ENCODE measurements at places on chromosomes 12 and 14.
A peak's percentile ranks its signal among the peaks of the same experiment; 100 is the strongest.

DNA sequence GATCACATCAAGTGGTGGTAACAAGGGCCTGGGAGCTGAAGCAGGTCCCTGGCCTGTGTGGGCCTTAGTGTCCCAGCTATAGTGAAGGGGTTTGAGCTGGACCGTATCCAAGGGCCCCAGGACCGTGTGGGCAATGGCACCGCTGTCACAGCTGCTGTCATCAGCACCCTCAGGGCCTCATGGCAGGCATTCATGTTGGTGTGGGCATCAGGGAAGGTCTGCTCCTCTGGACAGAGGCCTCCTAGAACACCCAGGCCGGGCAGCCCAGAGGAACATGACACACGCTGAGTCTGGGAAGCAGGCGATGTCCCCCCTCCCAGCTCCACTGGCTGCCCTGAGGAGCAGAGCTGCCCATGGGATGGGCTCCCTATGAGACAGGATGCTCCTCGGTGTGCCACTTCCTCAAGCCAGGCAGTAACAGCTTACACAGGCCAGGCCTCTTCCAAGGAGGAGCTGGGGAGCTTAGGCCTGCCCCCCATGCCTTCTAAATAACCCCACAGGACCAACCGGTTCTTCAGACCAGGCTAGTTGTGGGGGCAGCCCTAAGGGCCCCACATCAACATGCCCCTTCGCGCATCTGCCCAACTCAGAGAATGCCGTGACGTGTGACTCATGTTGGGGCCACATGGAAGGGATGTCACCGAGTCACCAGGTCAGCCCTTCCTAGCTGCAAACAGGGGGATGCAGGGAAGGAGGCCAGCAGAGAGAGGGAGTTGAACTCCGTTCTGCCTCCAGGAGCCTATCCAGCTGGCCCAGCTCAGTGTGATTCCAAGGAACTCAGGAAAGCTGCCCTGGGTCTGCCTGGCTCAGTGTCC is 80.4 kb downstream of the PITPNM2 start:
- DNase-seq: no peak

GRCh38 chr12:120006258-120006975 is 17.4 kb downstream of the BICDL1 start:
- DNase-seq: no peak

GRCh38 chr12:91620992-91621391 is 438.4 kb upstream of the DCN start:
- no peak for DNase-seq

DNA sequence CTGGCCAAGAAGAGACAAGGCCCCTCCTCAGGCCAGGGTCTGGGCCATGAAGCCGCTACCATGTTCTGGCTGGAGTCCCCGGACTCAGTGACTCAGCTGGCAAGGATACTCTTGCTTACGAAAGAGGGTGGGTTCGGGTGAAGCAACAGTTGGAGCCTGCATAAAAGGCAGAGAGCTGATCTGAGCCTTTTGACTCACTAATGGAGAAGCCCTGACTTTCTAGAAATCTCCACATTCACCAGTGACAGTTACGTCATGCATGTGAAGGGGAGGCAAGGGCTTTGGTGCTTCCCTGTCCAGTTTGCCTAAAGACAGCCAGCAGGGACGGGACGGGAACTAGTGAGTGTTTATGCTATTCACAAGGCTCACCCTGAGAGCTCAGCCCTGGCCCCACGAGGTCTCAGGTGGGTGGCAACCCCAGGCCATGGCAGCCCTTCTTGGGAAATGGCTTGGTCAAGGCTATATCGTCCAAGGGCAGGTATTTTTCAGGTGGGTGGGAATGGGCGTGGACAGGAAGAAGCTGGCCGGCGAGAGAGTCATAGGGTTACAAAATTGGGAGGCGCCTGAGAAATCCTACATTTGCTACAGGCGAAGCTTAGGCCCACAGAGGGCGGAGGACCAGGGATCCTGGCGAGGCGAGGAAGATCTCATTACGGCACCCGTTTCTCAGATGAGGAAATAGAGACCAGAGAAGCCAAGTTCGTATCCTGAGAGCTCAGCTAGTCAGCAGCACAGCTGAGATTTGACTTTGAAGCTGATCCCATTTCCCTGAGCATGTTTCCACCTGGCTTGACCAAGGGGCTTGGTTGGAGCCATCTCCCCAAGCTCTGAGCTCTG is 314.6 kb downstream of the BCL11B start:
- DNase-seq: no peak

DNA sequence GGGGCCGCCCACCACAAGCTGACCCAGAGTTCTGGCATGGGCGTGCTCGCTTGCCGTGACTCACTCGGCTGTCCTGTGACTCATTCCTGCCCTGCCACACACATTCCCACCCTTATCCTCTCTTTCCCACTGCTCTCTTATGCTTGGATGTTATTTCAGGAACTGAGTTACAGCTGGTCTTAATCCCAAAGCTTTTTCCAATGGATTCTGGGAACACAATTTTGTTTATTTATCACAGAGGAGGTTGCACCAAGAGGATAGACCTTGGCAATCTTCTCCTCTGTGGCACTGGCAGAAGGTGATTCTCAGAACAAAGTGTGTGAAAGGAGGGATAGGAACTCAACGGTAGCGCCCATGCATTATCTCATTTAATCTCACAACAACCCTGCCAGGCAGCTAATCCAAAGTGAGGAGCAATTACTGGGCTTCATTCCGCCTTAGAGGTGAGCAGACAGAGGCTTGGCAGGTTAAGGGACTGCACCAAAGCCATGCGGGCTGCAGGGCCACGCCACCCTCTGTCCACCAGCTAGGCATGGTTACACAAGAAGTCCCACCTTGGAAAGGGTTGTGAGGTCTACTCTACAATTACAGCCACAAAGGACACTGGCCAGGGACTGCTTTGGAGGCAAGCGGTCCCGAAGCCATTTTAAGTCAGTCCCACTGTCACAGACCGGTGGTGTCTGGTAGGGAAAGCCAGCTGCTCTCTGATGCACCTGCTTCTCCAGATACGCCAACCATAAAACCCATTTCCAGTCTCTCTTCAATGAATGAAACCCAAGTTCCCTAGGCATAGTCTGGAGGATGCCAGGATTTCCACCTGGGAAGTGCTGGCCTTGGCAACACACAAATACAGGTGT is 32.9 kb downstream of the SYNE3 start:
- no peak for DNase-seq

DNA sequence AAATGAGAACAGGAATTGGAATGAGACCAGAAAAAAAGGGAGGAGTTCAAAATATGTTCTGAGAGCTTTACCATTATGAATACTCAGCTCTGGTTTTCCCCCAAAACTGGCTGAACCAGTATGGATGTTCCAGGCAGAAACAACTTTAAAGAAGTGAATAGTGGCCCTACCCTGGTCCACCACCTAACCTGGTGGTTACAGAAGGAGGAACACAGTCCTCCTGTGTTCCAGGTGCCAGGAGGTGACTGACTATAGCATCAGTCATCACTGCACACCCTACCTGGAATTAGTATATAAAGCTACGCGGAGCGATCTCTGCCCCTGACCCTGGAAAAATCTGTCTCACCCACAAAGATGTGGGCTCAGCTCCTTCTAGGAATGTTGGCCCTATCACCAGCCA is at the start of gene A2ML1:
Gene A2ML1, plus strand, starts transcription at position 324 of the 400 bp plus-strand sequence. Its CDS starts 31 bp downstream, at position 355.
- no peak for DNase-seq

- no peak for DNase-seq
Observed at GRCh38 chr14:81222691-81223090, 1.9 kb upstream of the GTF2A1 start.

GRCh38 chr14:101582294-101582693 is 21.0 kb downstream of the DIO3 start:
- no peak for DNase-seq

GRCh38 chr12:94909663-94910062 is 93.8 kb downstream of the NDUFA12 start:
- no peak for DNase-seq

GRCh38 chr14:43687921-43688320 is 819.2 kb downstream of the FSCB start:
- DNase-seq: no peak

DNA sequence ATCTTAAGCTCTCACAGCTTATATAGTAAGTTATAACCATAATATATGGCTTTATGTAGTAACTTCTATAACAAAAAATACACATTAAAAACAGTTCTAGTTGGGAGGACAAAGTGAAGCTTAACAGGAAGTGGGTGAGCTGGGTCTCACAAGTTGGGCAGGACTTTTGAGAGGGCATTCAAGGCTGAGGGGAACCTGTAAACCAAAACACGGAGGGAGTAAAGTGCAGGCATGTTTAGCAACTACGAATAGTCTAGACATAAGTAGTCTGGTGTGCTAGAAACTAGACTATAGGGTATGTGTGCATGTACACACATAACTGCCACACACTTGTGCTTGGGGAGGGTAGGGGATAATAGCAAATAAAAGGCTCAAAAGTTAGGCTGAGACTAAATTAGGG is 14.2 kb upstream of the NEK9 start:
- no peak for DNase-seq

GRCh38 chr12:115044073-115044472 is 360.1 kb upstream of the TBX3 start:
- DNase-seq: no peak

DNA sequence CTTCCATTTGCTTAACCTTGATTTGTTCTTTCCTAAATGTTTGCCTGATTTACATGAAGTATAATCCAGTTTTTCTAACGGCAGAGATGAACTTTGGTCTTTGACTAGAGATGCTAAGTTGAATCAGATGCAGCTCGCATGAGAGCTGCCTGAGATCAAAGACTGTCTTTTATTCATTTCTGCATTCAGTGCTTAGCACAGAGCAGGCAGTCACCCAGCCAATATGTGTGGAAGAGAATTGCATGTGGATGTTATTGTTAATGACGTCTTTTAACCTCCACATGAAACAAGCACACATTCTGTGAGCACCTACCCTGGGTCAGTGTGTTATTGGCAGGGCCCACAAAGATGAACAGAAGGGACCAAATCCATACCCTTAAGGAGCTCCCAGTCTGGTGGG is 99.2 kb downstream of the SLC5A8 start:
- DNase-seq: no peak

DNA sequence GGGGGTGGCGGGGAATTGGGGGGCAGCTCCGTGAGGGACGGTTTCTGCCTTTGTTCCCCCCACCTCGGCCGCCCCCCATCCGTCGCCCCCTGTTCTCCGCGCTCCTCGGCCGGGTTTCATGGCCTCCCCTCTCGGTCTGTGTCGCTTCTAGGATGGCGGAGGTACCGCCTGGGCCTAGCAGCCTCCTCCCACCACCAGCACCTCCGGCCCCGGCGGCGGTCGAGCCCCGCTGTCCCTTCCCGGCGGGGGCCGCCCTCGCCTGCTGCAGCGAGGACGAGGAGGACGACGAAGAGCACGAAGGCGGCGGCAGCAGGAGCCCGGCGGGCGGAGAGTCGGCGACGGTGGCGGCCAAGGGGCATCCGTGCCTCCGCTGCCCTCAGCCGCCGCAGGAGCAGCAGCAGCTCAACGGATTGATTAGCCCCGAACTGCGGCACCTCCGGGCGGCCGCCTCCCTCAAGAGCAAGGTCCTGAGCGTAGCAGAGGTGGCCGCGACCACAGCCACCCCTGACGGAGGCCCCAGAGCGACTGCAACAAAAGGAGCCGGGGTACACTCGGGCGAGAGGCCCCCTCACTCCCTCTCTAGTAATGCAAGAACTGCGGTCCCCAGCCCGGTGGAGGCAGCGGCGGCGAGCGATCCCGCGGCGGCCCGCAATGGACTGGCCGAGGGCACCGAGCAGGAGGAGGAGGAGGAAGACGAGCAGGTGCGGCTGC is 575 bp downstream of the NAA30 start:
- peak; percentile 68 for DNase-seq

DNA sequence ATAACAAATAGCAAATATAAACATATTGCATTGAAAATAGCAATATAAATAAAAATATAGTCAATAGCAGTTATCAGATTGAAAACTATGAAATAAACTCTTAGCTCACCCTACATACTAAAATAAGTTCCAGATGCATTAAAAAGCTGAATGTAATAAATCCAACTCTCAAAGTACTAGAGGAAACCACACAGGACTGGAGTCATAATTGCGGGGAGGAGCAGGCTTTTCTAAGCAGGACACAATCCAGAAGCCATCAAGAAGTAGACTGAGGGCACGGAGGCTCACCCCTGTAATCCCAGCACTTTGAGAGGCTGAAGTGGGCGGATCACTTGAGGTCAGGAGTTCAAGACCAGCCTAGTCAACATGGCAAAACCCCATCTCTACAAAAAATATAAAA is 22.2 kb downstream of the GSC start:
- no peak for DNase-seq

DNA sequence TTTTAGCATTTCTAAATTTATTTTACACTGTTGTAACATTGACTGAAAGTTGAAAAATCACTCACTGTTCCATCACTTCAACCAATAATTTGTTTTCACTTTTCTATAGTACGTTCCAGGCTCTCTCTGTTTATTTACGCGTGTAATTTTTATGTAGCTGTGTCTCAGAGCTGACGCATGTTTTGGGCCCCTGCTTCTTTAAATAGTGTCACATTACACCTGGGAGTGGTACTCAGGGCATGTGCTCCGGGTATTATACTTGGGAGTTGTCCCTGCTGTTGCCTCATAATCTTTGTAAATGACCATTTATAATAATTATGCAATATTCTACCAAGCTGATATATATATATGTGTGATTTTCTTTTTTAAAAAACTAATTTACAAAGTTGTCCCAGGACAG is 132.8 kb upstream of the CPM start:
- no peak for DNase-seq

- DNase-seq: no peak
Observed at GRCh38 chr12:66152732-66153131, 17.1 kb downstream of the TMBIM4 start.

DNA sequence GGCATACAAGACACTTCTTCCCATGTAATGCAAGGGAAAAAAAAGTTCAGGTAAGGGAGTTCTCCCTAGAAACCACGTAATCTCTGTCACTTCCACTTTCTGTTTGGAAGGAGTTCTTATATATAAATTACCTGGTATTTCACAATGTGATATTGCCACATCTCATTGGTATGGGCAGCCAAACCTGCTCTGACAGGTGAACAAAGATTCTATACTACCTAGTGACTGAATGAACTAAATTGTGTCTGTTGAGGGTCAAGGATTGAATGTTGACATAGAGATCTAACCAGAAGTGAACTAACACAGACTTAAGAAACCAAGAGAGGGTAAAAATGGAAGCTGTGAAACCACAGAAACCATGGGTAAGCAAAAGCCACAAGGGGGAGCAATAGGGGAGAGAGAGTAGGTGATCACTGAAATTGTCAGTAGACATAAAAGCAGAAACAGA is 161.3 kb downstream of the RPL10L start:
- DNase-seq: peak; percentile 12

GRCh38 chr12:96766232-96766631 is 140.8 kb upstream of the NEDD1 start:
- DNase-seq: no peak

GRCh38 chr12:109951136-109951535 is 45.0 kb downstream of the GIT2 start:
- DNase-seq: no peak

DNA sequence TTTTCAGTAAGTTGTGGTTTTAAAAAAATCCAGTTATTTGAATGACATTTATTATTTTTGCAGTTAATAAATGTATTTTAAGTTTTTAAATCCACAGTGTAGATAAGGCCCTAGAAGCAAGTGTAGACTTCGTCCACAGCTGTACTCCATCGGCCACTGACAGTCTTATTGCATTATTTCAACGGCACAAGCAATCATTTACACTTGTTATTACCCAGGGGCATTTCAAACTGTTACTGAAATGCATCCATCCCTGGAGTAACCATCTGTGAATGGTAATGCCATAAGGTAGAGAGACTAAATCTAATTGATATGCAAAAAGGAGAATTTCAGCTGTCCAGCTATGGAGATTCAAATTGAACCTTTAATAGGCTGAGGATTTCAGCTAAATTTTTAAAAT is 48.4 kb downstream of the BICD1 start:
- no peak for DNase-seq
